Stimulated activated naive CD4-positive, alpha-beta T cell (primary cell): ENCODE measurements at places on chromosomes 5 and 9.

DNA sequence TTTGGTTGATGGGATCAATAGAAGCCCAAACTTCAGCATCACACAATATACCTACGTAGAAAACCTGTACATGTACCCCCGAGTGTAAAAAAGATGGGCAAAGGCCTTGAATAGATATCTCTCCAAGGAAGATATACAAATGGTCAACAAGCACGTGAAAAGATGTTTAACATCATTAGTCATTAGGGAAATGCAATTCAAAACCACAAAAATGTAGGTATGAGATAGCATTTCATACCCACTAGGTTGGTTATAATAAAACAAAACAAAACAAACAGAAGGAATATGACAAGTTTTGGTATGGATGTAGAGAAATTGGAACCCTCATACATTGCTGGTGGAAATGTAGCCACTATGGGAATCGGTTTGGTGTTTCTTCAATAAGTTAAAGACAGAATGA, 33.1 kb upstream of the PPARGC1B start:
- DNase-seq: no peak

DNA sequence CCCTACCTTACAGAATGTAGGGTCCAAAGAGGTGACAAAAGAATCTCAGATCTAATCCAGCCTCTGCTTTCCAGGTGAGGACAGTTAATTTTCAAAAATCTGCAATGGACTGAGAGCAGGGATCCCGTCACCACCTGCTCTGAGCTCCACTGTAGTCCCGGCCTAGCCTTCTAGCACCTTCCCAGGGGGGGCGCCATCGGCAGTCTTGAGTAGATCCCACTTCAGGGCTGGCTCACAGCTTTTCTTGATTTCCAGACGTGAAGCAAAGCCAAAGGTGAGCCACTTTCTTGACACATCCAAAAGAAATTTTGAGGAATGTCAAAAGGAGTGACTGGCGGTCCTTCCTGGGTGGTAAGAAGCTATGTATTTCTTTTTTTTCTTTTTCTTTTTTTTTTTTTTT, 114.1 kb downstream of the SYK start:
- no peak for DNase-seq

DNA sequence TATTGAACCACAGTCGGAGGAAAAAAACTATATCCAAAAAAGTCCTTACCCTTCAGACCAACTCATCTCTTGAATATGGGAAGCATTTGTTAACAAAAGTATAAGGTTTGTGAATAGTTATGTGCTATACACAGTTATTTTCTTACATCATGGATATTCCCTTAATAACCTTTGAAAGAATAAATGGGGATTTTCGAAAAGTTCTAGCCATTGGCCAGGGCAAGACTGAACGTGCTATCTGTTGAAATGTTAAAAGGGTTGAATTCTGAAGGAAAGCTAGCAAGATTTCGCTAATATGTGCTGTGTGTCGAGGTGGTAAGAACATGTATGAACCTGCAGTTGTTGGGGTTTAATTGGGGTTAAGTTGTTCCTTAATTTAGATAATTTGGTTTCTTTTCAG, 140.8 kb downstream of the SMARCA2 start:
- DNase-seq: no peak

DNA sequence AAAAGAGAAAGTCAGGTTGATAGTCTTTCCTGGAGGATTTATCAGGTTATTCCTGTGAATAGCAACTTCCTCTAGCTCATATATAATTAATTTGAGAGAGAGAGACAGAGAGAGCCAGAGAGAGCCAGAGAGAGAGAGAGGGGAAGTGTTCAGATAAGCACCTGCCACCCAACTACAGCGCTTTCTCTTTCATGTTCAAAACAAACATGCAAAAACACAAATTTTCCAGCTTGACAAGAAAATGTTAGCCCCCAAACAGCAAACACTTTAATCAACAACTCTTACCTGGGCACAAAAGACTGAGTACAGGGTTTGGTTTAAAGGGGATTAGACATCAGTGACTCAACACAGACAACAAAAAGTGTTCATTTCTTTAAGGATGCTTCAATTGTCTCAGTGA, 61.7 kb upstream of the PLPP6 start:
- no peak for DNase-seq

DNA sequence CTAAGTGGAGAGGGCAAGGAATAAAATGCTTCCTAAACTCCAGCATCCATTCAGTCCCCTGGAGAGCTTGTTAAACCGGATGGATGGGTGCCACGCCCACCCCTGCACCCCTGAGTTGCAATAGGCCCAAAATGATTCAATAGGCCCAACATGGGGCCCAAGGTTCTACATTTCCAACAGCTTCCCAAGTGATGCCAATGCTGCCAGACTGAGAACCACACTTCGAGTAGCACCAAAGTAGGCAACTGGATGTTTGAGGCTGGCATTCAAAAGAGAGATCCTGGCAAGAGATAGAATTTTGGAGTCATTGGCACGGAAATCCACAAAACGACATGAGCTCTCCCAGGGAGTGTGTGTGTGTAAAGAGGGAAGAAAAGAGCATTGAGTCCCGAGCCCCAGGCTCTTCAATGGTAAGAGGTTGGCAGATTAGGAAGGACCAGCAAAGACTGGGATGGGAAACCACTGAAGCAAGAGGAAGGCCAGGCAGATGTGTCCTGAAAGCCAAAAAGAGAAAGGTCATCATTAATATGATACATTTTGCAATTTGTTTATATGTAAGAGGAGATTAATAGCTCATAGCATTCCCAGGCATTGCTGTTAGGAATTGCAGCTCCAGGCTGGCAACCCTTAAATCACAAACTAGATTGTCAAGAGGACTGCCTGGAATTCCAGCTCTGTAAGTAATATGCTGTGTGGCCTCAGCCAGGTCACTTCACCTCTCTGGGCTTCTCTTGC, 130.6 kb downstream of the KCNIP1 start:
- DNase-seq: no peak

DNA sequence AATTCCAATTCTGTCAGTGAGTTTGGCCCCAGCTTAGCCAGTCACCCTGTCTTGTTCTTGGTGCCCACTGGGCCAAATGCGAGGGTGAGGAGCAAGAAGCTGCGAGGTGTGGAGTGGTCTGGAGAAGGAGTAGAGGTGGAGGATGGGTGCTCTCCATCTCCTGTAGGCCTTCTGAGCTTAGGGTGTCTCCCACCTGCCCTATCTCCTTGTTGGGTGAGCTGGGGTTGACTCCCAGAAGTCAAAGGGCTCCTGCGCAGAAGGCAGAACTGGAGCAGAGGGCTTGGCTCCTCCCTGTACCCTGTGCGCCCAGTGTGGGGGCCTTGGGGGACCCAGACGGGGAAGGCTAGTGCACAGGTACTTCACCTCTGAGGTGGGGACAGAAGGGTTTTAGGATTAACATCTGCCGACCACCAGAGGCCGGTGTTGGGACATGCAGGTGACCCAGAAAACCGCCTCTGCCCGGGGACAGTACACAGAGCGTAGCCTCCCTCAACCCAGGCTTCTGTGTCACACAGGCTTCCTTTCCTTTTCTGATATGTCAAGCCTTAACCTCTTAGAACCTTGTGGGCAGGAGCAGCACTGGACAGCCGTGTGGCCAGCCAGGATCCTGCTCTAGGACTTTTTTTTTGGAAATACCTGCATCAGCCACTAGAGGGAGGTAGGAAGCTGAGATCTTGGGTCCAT, 16.9 kb downstream of the IL5 start:
- no peak for DNase-seq

- no peak for DNase-seq
Measured at GRCh38 chr5:13866792-13867191, 77.7 kb downstream of the DNAH5 start.

DNA sequence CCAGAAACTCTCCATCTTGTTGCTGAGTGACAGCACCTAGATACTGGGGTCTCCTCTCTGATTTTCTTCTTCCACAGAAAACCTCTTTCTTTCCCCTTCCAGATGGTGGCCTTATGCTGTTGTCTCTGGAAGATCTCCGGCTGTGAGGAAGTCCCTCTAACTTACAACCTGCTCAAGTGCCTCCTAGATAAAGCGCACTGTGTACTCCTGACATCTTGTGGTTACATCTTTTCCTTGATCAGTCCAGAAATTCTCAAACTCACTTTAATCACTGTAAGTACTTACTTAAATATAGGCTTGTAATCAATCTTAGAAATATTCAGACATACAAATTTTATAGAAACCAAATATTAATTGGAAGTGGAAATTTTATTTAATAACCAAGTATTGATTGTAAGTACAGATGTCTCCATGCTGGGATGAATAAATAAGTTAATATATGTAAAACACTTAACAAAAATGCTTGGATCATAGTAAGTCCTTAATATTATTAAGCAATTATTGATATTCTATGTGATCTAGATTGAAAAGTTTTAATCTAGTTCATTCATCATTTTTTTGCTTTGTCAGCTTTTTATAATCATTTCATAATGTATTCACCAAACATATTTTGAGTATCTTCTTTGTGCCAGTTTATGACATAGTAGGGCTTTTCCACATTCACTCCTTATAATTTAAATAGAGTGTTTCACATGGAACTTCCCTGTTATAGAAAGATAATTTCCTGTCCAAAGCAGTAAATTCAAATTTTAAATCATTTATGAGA, 1381.4 kb upstream of the CDH6 start:
- no peak for DNase-seq

DNA sequence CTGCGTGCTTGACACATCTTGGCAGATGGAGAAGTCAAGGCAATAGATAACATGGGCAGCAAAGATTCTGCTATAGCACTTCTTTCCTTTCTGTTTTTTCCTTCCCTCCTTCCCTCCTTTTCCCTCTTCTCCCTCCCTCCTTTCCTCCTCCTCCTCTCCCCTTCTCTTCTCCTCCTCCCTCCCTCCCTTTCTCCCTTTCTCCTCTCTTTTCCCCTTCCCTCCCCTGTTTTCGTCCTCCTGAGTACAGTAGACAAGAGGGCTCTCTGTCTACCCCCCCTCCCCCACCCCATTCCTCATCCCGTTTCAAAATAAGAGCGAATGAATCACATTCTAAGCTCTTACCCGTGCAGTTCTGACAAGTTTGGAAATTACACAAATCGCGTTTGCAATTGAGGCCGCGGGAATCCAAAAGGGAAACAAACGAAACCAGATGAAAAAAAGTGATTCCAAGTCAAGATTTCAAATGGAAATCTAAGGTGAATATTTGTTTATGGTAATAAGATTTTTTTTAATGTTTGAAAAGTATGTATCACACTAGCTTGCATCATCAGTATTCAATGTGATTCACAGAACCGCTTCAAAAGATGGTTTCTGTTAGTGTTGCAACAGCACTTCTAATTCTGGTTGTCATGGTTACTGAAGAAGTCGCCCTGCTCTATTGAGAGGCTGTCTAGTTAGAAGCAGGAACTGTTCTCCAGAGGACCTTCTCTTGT, 1.3 kb downstream of the NIM1K start:
- peak; percentile 25 for DNase-seq

- DNase-seq: no peak
Measured at GRCh38 chr5:135478938-135479337, 26.8 kb upstream of the TIFAB start.

DNA sequence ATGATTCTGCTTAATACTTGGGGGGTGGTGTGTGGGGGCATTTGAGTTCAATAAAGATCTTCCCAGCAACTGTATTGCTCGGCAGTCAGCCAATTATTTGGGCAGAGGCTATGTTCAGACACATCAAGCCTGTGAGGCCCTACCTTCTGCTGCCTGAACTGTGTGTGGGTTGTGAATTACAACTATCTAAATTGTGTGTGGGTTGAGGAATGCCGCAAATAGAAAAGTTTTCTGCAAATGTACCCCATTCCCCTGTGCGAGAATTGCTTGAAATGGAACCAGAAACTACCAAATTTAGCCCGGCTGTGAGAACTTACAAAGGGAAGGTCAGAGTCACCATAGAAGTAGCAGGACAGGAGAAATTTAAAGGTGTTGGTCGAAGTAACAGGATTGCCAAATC, 360.0 kb upstream of the PIK3R1 start:
- DNase-seq: no peak

- DNase-seq: no peak
Measured at GRCh38 chr5:147307170-147307569, 72.3 kb downstream of the STK32A start.

DNA sequence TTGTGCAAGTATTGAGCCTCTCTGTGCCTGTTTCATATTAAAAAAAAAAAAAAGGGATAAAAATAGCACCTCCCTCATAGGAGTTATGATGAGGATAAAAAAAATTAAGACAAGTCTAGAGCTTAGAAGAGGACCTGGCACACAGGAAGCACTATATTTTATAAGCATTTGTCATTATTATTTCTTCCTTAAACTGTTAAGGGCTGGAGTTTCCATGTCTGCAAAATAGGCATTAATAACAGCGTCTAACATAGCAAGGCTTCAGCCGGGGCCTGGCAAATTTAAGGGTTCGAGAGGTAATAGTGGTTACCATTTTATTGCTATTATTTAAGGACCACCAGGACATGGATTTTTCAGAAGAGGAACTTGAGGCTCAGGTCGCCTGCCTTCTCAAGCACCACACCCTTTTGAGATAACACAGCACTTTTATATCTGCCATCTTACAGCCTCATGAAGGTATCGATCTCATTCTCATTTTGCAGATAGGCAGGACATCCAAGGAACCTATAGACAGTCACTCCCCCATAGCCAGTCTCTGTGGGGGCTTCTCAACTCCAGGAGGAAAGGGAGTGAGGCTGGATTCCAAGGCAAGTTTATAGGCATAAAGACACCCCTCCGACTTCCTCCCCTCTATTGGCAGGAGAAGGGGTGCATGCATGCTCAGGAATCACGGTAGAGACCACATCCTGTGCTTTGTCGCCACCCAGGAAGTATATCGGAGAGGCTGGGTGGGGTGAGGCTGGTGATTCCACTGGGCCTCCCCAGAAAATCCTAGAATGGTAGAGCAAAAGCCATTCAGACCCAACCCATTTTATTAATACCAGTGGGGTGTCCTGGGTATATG, 2.4 kb downstream of the ANXA6 start:
- peak; percentile 52 for DNase-seq

GRCh38 chr5:159449925-159450324, 119.6 kb upstream of the IL12B start:
- no peak for DNase-seq

GRCh38 chr9:69178583-69179011, 4.5 kb downstream of the TJP2 start:
- no peak for DNase-seq
